ENCODE measurements at places on chromosomes 4 and X.

DNA sequence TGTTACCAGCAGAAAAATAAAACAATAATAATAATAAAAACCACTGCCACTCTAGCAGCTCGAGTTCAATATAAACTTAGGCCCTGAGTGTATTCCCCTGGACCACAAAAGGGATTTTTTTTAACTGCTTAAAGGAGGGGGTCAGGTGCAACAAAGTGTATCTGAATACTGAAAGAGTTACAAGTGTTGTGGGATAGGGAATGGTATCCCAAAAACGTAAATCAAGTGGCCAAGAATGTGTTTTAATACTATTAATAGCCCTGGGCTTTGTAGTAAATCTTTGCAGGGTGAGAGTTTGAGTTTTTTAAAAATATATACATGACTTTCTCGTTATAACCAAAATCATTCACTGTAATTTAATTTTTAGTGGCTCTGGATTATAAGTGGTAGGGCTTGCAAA, 860.1 kb upstream of the INTU start:
- no peak for DNase-seq

GRCh38 chrX:29965634-29966033, 249.7 kb upstream of the MAGEB2 start:
- DNase-seq: no peak

- DNase-seq: no peak
Measured at GRCh38 chr4:42767669-42768068, 110.8 kb upstream of the ATP8A1 start.

DNA sequence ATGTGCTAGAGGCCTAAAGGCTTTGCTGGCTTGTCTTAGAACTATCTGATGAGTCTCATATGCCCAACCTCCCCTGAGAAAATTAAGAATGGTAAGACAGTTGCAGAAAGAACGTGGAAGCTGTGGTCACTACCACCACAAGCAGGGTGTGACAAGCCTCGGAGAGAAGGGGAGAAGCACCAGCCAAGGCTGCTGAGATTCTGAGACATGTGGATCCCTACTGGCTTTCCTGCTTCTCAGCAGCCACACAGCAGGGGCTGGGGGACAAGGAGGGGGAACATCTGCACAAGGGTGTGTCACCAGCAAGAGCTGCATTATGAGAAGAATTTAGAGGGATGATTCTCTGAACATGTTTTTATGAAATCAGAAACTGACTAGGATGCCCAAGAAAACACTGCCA, 19.4 kb downstream of the TAPT1 start:
- no peak for DNase-seq

DNA sequence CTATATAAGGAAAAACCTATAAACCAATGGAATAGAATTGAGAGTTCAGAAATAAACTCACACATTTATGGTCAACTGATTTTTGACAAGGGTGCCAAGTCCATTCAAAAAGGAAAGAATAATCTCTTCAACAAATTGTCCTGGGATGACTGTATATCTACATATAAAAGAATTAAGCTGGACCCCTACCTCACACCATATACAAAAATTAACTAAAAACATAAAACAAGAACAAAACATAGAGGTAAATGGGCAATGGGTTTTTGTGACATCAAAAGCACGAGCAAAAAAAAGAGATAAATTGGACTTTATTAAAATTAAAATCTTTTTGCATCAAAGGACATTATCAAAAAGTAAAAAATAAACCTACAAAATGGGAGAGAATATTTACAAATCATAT, 15.5 kb upstream of the EXOC1 start:
- DNase-seq: no peak

- DNase-seq: no peak
Measured at GRCh38 chrX:100802843-100803242, 17.3 kb upstream of the CSTF2 start.

- peak; percentile 70 for DNase-seq
Measured at GRCh38 chr4:15003401-15003890, 1.2 kb downstream of the CPEB2 start.

GRCh38 chrX:150324035-150324728, 38.9 kb upstream of the MAMLD1 start:
- no peak for DNase-seq

DNA sequence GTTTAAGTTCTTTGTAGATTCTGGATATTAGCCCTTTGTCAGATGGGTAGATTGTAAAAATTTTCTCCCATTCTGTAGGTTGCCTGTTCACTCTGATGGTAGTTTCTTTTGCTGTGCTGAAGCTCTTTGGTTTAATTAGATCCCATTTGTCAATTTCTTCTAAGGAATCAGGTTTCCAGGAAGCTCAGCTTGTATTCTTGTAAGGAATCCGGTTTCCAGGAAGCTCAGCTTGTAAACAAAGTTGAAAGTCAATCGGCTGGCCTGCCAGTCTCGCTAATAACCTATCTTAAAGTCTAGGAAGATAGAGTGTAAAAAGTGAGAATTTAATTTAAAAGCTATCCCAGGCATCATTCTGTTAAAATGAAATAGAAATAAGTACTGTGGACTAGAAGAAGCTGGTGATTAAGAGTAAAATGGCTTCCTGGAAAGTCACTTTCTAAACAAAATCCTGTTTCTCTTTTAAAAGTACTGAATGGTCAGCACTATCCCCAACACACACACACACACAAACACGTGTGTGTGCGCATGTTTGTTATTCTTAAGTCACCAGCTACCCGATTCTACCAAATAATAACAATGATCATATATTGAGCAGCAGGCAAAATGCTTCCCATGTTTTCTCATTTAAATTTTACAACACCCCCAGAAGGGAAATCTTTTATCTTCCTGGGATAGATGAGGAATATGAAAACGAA, 171.7 kb downstream of the PAPSS1 start:
- DNase-seq: no peak

GRCh38 chrX:150450519-150451177, 87.5 kb downstream of the MAMLD1 start:
- DNase-seq: no peak

GRCh38 chr4:8516996-8517550, 63.1 kb upstream of the GPR78 start:
- DNase-seq: no peak

- DNase-seq: no peak
Measured at GRCh38 chr4:176052744-176053143, 12.9 kb upstream of the WDR17 start.

- no peak for DNase-seq
Measured at GRCh38 chr4:8278009-8278395, 8.4 kb downstream of the HTRA3 start.

GRCh38 chr4:177485528-177485927, 43.3 kb upstream of the AGA start:
- no peak for DNase-seq

GRCh38 chr4:7854216-7854615, 85.4 kb downstream of the AFAP1 start:
- DNase-seq: peak; percentile 20

DNA sequence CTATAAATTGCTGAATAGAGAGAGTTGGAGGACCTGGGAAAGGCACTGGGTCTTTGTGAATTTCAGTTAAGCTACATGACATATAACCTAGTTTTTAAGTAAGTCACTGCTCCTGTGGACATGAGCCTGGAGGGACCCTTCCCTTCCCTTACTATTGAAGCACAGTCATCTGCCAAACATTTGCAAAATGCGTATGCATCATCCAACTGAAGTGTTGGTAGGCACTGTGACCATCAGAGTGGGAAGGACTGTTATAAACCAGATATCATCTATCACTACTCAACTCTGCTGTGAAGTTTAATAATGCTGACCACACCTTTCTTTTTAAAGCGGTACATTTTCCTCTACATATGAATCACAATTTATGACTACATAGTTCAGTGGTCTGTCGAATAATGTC, 5.2 kb downstream of the GABRA3 start:
- DNase-seq: no peak

GRCh38 chrX:40684092-40684491, 36.7 kb upstream of the CXorf38 start:
- no peak for DNase-seq

- DNase-seq: no peak
Measured at GRCh38 chr4:5460106-5460801, 248.1 kb downstream of the EVC2 start.

DNA sequence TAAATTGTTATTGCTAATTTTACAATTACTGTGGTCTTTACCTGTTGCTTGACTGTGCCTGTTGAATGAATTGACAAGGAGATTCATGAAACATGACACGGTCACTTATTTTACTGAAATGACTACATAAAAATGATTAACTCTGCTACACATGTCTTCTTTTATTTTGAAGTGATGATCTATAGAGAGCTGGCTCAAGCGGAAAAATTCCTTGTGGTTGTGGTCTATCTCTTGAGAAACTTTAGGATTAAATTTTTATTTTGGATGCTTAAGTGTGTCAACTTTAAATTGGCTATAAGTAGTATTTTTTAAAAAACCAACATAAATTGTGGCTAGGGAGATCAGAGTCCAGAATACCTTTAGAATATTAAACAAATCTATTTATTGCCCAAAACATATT, 131.8 kb upstream of the PITX2 start:
- DNase-seq: no peak

Data from hypothalamus (tissue), 51 donors.